ENCODE measurements at places on chromosomes 6 and 20. TPM values are rescaled to one million over a fixed set of nuclear protein-coding genes. Genes with fewer than 3 reads are reported as not detected.

DNA sequence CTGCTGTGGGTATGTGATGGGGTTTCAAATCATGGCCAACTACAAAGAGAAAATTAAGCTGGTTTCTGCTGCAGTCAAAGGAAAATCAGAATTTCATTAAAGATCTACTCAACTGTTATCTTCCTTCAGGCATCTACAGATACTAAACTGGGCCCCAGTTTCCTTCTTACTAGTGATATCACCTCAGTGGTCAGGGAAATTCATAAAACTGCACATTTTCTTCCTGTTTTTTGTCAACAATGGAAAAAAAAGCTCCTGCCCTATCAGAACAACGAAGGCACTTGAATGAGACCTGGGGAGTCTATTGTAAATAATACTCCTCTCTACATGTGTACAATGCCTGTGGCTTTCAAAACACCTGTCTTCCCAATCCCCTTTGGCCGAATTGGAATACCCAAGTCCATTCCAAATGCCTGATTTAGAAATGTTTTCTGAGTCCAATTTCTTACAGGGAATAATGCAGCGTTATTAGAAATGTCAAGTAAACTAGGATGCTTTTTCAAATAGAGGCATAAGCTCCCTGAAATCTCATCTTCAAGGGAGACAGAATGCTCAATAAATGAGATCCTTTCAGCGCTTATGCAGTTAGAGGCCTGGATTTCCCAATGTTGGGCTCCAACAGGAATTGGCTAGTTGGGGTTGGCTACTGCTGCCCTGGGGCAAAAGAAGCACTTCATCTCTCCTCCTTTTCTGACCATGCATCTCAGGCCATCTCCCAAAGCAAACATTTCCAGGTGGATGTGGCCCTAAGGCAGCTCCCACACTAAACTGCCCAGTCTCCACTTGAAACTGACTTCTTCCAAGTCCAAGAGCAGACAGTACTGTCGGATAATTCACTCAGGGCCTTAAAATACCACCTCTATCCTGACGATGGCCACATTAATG, 143.3 kb downstream of the NFATC2 start:
- no peak overlapping the region for H3K4me3 ChIP-seq
- no peaks in the 10 kb centered on the region for H3K27me3 ChIP-seq
- no peaks in the 10 kb centered on the region for H3K4me1 ChIP-seq
- DNase-seq, result no peak
- no peaks in the 10 kb centered on the region for H3K36me3 ChIP-seq

SNPH gene
- 0.90 TPM for total RNA-seq

GRCh38 chr6:167514524-167514923, 189.6 kb downstream of the TTLL2 start:
- no peak for DNase-seq
- H3K4me1 ChIP-seq, result peaks cover 20% of the 10 kb centered on the region
- H3K27ac ChIP-seq, result no peak overlapping the region
- H3K4me3 ChIP-seq, result no peak overlapping the region

NHLRC1 gene
- not detected for total RNA-seq

DNA sequence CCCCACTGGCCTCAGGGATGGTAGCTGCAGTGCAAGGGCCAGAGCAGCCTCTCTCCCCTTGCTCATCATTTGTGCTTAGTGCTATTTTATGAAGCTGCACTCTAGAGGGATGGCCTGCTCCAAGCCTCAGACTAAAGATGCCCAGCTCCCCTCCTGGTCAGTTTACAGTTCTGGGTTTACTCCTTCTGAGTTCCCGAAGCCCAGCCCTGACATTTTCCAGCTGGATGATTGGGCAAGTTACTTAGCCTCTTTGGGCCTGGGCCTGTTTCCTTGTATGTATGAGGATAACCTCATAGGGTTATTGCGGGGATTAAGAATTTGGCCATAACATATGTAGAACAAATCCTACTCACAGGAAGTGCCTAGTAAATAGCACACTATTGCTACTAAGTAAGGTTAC, 31.8 kb upstream of the EMILIN3 start:
- H3K4me3 ChIP-seq, result no peak overlapping the region
- H3K36me3 ChIP-seq, result no peaks in the 10 kb centered on the region
- no peaks in the 10 kb centered on the region for H3K27me3 ChIP-seq
- no peak for DNase-seq
- no peak overlapping the region for H3K27ac ChIP-seq

- no peaks in the 10 kb centered on the region for H3K27me3 ChIP-seq
- no peaks in the 10 kb centered on the region for H3K36me3 ChIP-seq
- no peak overlapping the region for H3K27ac ChIP-seq
- H3K4me1 ChIP-seq, result peaks cover 5% of the 10 kb centered on the region
These were observed 20.3 kb downstream of the SCAND1 start for GRCh38 chr20:35934050-35934449.

CPNE5 gene
- total RNA-seq, result 0.56 TPM

GRCh38 chr6:86937219-86938079, at the start of gene HTR1E:
Gene HTR1E, plus strand, starts transcription at chr6:86937528. Its CDS starts 77,807 bp downstream, at chr6:87015335.
- H3K4me3 ChIP-seq, result peak within 1 kb of the TSS; percentile 59
- H3K36me3 ChIP-seq, result no peaks in the 10 kb centered on the region
- H3K27me3 ChIP-seq, result peaks cover 49% of the 10 kb centered on the region

- H3K36me3 ChIP-seq, result no peaks in the 10 kb centered on the region
- H3K27ac ChIP-seq, result no peak overlapping the region
- H3K4me3 ChIP-seq, result no peak overlapping the region
- no peak for DNase-seq
These were observed 156.8 kb downstream of the SLC35B3 start for GRCh38 chr6:8278562-8278961.

GRCh38 chr20:48697845-48698491, 129.8 kb downstream of the PREX1 start:
- H3K4me1 ChIP-seq, result no peaks in the 10 kb centered on the region
- no peaks in the 10 kb centered on the region for H3K36me3 ChIP-seq
- no peak overlapping the region for H3K4me3 ChIP-seq
- H3K27me3 ChIP-seq, result no peaks in the 10 kb centered on the region
- H3K27ac ChIP-seq, result no peak overlapping the region

CNR1 gene
- total RNA-seq, result 0.26 TPM

- DNase-seq, result no peak
- no peaks in the 10 kb centered on the region for H3K4me1 ChIP-seq
- no peak overlapping the region for H3K4me3 ChIP-seq
These were observed 16.6 kb downstream of the CYP24A1 start for GRCh38 chr20:54156981-54157835.

GRCh38 chr6:20978151-20978614, 443.9 kb downstream of the CDKAL1 start:
- DNase-seq, result no peak
- H3K27ac ChIP-seq, result no peak overlapping the region
- H3K4me3 ChIP-seq, result no peak overlapping the region
- H3K36me3 ChIP-seq, result no peaks in the 10 kb centered on the region
- no peaks in the 10 kb centered on the region for H3K27me3 ChIP-seq
- no peaks in the 10 kb centered on the region for H3K4me1 ChIP-seq

DNA sequence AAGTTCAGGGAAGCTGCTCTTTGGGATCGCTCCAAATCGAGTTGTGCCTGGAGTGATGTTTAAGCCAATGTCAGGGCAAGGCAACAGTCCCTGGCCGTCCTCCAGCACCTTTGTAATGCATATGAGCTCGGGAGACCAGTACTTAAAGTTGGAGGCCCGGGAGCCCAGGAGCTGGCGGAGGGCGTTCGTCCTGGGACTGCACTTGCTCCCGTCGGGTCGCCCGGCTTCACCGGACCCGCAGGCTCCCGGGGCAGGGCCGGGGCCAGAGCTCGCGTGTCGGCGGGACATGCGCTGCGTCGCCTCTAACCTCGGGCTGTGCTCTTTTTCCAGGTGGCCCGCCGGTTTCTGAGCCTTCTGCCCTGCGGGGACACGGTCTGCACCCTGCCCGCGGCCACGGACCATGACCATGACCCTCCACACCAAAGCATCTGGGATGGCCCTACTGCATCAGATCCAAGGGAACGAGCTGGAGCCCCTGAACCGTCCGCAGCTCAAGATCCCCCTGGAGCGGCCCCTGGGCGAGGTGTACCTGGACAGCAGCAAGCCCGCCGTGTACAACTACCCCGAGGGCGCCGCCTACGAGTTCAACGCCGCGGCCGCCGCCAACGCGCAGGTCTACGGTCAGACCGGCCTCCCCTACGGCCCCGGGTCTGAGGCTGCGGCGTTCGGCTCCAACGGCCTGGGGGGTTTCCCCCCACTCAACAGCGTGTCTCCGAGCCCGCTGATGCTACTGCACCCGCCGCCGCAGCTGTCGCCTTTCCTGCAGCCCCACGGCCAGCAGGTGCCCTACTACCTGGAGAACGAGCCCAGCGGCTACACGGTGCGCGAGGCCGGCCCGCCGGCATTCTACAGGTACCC, at the start of gene ESR1:
TSS of gene ESR1 (plus strand) at position 170 of the 858 bp plus-strand sequence. CDS start at position 401, 231 bp downstream.
- no peaks in the 10 kb centered on the region for H3K36me3 ChIP-seq
- peaks cover 22% of the 10 kb centered on the region for H3K4me1 ChIP-seq
- no peak within 1 kb of the TSS for H3K27ac ChIP-seq

DNA sequence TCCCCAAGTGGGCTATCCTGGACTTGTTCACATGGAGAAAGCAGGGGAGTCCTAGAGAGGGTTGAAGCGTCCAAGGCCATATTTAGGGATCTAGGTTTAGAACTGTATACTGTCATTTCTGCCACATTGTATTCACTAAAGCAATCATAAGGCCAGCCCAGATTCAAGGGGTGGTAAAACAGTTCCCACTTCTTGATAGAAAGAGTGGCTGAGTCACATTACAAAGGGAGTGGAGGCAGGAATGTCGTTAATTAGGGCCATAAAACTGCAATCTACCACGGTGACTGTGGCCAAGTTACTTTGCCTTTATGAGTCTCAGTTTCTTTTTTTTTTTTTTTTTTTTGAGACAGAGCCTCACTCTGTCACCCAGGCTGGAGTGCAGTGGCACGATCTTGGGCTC, 7.4 kb upstream of the UBR2 start:
- H3K36me3 ChIP-seq, result no peaks in the 10 kb centered on the region
- no peaks in the 10 kb centered on the region for H3K4me1 ChIP-seq
- DNase-seq, result no peak
- H3K4me3 ChIP-seq, result no peak overlapping the region

GRCh38 chr6:31114970-31115849, 610 bp downstream of the PSORS1C1 start:
- no peak for DNase-seq
- no peak overlapping the region for H3K4me3 ChIP-seq
- no peak overlapping the region for H3K27ac ChIP-seq
- H3K36me3 ChIP-seq, result no peaks in the 10 kb centered on the region
- peaks cover under 1% of the 10 kb centered on the region for H3K27me3 ChIP-seq

GRCh38 chr6:42366011-42366705, 85.6 kb downstream of the TRERF1 start:
- no peaks in the 10 kb centered on the region for H3K36me3 ChIP-seq
- H3K4me3 ChIP-seq, result no peak overlapping the region
- no peak for DNase-seq
- H3K4me1 ChIP-seq, result no peaks in the 10 kb centered on the region
- no peaks in the 10 kb centered on the region for H3K27me3 ChIP-seq

RRAGD gene
- total RNA-seq, result 20.7 TPM

DNA sequence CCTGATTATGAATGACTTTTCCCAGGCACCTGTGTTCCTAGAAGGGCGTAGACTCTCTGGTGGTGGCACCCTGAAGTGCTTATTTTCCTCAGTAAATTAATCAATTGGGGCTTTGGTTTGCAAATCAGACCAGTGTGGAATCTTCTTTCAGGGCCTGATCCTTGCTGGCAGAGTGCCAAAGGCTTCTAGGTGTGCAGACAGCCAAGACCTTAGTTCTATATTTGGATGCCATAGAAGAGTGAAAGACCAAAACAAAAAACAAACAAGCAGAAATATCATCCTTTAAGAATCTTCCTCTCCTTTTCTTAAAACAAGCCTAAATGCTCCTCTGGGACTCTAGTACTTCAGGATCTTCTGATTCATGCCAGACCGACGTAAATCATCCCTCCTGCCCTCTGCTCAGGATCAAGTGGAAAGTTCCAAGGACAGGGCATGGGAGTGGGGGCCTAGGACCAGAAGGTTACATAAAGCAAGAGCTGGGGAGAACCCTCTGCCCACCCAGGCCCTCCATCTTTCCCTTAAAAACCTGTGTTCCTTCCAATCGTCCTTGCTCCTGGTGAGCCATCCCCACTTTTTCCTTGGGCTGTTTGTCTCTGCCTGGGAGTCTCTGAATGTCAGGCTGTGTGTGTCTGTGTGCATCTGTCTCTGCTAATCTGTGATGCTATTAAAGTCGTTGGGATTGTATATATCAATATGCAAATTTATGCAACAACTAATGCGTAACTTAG, 70.5 kb upstream of the MYLIP start:
- DNase-seq, result no peak
- H3K4me3 ChIP-seq, result no peak overlapping the region
- no peaks in the 10 kb centered on the region for H3K4me1 ChIP-seq
- no peak overlapping the region for H3K27ac ChIP-seq
- no peaks in the 10 kb centered on the region for H3K36me3 ChIP-seq
- H3K27me3 ChIP-seq, result no peaks in the 10 kb centered on the region

- H3K27me3 ChIP-seq, result no peaks in the 10 kb centered on the region
- H3K4me1 ChIP-seq, result peaks cover 11% of the 10 kb centered on the region
- no peaks in the 10 kb centered on the region for H3K36me3 ChIP-seq
- H3K27ac ChIP-seq, result no peak overlapping the region
- no peak for DNase-seq
These were observed 56.0 kb downstream of the ISM1 start for GRCh38 chr20:13276945-13277541.

- no peak for DNase-seq
- H3K36me3 ChIP-seq, result no peaks in the 10 kb centered on the region
- H3K27me3 ChIP-seq, result no peaks in the 10 kb centered on the region
- H3K27ac ChIP-seq, result no peak overlapping the region
These were observed 38.6 kb upstream of the APCDD1L start for GRCh38 chr20:58553841-58554240.

DNA sequence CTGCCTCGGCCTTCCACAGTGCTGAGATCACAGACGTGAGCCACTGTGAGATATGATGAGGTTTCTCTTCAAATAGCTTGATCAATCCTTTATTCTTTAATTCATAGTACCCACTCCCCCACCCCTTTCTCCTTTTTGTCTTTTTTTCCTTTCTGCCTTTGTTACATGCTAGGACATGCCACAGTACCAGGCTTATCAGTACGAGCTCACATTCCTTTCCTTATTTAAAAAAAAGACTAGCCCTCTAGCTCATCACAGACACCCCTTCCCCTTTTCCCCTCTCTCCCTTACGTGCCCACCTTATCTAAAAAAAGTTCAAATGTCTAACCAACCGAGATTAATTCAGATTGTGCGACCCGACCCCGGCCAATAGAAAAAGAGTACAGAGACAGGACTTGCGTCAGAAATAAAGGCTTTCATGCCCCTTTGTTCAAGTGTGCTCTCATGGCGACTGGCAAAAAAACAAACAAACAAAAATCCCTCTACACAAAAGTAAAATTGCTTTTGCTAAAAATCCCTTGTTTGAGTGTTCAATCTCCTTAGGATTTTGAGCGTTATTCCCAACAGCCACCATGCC, 49.2 kb downstream of the MRAP2 start:
- no peaks in the 10 kb centered on the region for H3K36me3 ChIP-seq
- peaks cover 17% of the 10 kb centered on the region for H3K4me1 ChIP-seq
- no peaks in the 10 kb centered on the region for H3K27me3 ChIP-seq
- H3K27ac ChIP-seq, result no peak overlapping the region
- no peak overlapping the region for H3K4me3 ChIP-seq
- peak; percentile 65 for DNase-seq

GRCh38 chr6:51528556-51528955, 558.9 kb downstream of the PKHD1 start:
- H3K4me1 ChIP-seq, result peaks cover 3% of the 10 kb centered on the region
- H3K27ac ChIP-seq, result no peak overlapping the region
- H3K36me3 ChIP-seq, result no peaks in the 10 kb centered on the region
- no peak for DNase-seq

BNIP5 gene
- total RNA-seq, result not detected

BAK1 gene
- 40.0 TPM for total RNA-seq

GRCh38 chr6:134623401-134623800, 305.5 kb upstream of the SGK1 start:
- no peak overlapping the region for H3K4me3 ChIP-seq
- H3K4me1 ChIP-seq, result peaks cover 10% of the 10 kb centered on the region
- H3K27me3 ChIP-seq, result no peaks in the 10 kb centered on the region
- peak overlapping the region; percentile 80 for H3K27ac ChIP-seq

MCHR2 gene
- not detected for total RNA-seq

DPPA5 gene
- total RNA-seq, result not detected

Data from neural progenitor cell (in vitro differentiated cells).